Globus pallidus (tissue), 1 donor: ENCODE measurements at places on chromosomes 1 and 21.
A peak's percentile ranks its signal among the peaks of the same experiment; 100 is the strongest.

DNA sequence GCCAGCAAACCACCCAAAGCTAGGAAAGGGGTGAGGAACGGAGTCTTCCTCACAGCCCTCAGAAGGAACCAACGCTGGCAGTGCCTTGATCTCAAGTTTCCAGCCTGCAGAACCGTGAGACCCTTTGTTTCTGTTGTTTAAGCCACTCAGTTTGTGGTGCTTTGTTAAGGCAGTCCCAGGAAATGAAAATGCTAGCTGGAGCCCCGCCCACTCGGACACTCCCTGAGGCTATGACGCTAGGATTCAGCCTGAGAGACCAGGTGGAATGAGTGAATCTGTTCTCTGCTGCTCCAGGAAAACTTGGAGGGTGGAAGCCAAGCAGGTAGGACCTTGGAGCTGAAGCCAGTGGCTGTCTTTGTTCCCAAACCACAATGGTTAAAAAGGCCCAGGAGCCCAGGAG is 196.5 kb upstream of the POU3F1 start:
- no peak for DNase-seq

- DNase-seq, result no peak
Observed at GRCh38 chr1:101281751-101282150, 44.9 kb downstream of the S1PR1 start.

GRCh38 chr1:46394108-46394871 is at the start of gene FAAH:
FAAH (plus strand) TSS chr1:46394317; CDS start chr1:46394349, 32 bp downstream.
- peak; percentile 75 for DNase-seq

DNA sequence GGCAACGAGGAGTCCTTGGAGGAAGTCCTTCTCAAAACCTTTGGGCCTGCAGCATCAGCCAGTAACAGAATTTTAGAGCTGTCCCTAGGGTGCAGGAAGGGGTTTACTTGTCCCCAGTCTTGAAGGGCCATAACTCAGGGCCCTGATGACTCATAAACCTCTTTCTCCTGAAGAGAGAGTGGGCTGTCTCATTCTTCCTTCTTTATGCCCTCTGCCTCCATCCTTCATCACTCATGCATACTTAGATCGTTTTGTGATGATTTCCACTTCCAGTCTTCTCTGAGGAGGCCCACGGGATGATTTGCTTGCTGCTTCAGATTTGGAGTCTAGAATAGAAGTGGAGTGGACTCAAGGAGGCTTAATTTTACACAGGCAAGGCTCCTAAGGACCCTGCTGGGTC is 60.2 kb downstream of the NDUFS5 start:
- no peak for DNase-seq

DNA sequence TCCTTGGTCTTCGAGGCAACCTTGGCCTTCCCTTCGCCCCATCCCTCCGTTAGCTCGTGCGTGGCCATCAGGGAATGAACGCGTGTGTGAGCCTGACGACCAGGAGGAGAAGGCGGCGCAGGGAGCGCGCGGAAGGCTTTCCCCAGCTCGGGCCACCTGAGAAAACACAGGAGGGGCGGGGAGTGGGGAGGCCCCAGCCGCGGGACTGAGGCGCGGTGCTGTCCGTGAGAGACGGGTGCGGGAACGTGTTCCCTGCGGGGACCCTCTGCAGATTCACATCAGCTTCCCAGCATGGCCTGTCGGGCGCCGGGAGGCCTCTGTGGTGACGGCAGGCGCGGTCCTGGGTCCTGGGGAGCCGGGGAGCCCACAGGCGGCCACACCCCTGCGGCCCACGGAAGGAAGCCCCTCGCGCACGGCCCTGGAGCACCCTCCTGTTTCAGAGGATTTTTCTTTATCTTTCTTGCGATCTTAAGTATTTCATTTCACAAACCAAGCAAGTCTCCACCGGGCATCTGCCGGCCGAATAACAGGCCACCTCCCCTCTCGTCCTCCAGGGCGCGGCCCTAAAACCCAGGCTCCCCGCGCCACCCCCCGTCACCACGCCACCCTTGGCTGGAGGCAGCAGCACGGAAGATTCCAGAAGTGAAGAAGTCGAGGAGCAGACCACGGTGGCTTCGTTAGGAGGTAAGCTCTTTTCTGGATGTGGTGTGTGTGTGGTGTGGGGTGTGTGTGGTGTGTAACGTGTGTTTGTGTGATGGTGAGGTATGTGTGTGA is 66.3 kb downstream of the SLC19A1 start:
- no peak for DNase-seq

DNA sequence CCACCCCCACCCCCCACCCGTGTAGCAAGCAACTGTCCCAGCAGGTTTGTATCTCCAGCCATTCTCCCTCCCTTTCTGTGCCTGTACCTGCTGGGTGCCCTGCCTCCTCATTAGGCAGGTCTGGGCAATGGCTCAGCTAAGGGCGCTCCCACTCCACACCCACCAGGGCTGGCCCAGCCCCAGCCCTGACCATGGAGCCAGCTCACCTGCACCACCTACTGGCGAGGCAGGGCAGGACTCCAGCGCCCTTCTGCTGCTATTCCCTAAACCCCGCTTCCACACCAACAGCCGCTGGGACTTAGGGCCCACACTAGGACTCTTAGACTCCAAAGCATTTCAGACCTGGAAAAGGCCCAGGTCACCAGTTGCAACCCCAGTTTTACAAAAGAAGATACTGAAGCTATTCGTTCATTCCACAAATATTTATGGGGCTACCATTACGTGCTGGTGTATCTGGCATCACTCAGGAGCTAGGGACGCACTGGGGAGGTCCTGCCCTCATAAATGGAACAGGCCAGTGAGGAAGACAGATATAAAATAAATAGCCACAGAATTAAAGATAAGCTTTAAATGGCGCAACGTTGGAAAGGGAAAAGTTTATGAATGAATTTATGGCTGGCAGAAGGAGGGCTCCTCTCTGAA is 24.0 kb downstream of the PGLYRP3 start:
- DNase-seq, result no peak

DNA sequence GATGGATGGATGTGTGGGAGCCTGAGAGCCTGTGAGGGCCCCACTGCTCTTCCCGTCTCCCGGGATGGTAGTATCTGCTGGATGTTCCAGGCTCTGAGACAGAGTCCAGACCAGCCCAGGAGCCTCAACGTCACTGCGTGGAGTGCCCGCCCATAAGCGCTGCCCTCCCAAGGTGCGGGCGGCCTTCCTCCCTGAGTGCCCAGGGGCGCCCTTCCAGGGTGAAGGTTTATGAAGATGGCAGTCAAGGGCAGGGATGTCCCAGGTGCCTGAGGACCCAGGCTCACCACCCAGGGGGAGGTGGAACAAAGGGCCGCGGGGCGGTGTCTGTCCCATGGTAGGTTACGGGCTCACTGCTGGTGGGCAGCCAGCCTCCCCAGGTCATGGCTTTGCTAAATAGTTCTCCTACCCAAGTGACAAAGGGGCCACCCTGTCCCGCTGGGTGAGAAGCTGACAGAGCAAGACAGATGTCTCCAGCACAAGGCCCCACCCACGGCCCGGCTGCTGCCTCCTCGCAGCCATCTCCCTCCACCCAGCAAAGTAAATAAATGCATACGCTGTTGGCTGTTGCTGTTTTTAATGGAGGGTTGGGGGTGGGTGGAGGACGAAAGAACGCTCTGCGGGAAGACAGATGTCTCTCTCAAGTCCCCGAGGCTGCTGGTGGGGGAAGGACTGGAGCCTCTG is 9.0 kb upstream of the GPR153 start:
- DNase-seq, result no peak

- DNase-seq, result no peak
Observed at GRCh38 chr1:58304346-58304975, 242.1 kb downstream of the OMA1 start.

- DNase-seq, result no peak
Observed at GRCh38 chr1:1916851-1917251, 1.8 kb downstream of the CALML6 start.

DNA sequence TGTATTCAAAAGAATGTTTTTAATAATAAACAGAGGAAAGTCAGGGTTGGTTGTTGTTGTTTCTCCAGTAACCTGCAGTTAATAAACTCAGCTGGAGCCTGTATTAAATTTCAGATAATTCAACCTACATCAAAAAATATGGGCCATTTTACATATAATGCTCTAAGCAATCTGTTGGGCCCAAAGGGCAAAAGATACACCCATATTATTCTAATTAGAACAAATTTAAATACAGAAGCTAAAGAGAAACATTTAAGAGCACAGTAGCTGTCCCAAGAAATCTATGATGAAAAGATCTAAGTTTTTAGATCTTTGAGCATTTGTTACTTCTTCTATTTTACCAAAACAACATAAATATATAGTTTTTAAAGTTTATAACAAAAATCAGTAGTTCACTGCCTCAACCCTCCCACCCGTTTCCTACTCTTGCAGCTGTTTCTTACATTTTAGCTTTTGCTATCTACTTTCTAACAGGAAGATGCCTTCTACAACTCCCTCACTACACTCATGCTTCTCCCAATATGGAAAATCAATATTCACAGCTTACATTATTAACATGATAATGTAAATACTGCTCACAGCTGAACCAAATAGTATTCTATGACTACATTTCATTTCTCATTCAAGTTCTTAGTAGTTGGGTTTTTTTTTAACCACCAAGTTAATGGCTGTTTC is 94.9 kb upstream of the LBR start:
- DNase-seq, result no peak
